Left hindlimb (tissue), 1 donor: ENCODE measurements at places on chromosomes 3 and 15.

- DNase-seq = no peak
Measured at GRCh38 chr3:177283983-177284382, 86.7 kb upstream of the TBL1XR1 start.

DNA sequence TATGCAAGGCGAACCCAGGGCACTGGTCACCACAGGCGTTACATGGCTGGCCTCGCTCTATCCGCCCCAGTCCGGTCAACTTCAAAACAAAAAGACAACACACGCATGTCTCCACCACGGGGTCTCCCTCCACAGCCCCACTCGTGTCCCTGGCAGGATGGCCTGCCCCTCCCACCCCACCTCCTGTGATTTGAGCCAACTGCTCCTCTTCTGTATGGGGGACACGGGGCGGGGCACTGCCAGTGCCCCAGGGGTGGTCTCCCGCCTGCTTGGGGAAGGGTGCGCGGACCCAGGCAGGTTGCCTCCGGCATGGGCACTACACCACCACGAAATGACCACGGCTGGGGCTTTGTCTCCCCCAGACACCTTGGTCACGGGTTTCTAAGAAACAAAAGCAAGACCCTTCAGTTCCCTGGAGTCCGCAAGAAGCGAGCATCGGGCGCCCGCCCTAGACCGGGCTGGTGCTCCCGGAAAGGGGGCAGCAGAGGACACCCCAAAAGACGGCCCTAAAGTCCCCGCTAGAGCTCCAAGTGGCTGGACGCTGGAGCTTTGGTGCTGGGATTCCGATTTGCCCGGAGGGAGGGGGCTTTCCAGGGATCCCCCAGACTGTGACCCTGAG is 219.3 kb upstream of the PRICKLE2 start:
- DNase-seq = peak; percentile 44

DNA sequence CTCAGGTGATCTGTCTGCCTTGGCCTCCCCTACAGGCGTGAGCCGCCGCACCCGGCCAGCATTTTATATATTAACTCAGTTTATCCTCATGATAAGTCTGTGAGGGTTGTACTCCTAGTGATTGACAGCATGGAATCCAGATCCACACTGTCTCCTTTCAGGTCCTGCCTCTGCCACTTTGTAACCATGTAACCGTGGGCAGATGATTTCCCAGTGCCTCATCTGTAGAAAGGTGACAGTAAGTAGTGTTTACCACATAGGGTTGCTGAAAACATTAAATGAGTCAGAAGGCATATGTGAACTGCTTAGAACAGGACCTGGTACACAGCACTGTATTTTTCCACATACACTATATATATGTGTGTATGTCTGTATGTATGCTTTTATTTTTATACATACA is 2.4 kb downstream of the FYTTD1 start:
- no peak for DNase-seq

DNA sequence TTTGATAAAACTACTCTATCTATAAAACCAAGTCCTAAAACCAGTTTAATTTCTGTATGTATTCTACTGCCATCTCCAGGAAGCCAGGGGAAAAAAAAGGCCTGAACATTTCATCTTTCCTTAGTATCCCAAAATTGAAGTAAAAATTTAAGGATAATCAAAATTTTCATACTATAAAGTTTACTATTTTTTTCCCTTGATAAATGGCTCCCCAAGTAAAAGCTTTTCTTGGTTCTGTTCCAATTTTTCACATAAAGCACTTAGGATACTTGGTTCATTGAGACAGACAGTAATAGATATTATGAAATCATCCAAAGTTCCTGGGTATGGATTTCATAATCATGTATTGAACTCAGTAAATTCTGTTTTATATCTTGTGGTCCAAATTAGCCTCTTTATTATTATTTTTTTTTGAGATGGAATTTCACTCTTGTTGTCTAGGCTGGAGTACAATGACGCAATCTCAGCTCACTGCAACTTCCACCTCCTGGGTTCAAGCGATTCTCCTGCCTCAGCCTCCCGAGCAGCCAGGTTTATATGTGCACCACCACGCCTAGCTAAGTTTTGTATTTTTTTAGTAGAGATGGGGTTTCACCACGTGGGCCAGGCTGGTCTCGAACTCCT is 34.5 kb downstream of the ICE2 start:
- no peak for DNase-seq

DNA sequence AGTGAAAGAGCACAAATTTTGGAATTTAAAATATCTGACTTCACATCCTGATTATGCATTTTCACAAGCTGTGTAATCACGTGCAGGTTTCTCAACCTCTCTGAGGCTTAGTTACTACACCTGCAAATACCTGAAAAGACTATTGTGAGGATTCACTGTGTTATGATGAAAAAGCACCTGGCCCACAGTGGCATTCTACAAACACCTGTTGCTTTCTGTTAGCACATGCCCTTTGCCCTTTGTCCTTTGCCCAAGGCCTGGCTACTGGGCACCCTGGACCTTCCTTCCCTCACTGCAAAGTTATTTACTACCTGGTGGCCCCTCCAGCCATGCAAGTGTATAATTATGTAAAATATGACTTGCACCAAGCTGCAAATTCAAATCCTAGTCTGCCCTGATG is 227.5 kb downstream of the CADPS start:
- no peak for DNase-seq

GRCh38 chr3:8839607-8840325 is 70.4 kb upstream of the OXTR start:
- DNase-seq = no peak

GRCh38 chr3:64808061-64808460 is 120.3 kb upstream of the ADAMTS9 start:
- DNase-seq = no peak

GRCh38 chr15:88648357-88649214 is 9.8 kb downstream of the ISG20 start:
- no peak for DNase-seq

- DNase-seq = no peak
Measured at GRCh38 chr3:108602249-108602934, 12.9 kb downstream of the DZIP3 start.

GRCh38 chr15:75921732-75922703 is 18.3 kb downstream of the FBXO22 start:
- DNase-seq = no peak

DNA sequence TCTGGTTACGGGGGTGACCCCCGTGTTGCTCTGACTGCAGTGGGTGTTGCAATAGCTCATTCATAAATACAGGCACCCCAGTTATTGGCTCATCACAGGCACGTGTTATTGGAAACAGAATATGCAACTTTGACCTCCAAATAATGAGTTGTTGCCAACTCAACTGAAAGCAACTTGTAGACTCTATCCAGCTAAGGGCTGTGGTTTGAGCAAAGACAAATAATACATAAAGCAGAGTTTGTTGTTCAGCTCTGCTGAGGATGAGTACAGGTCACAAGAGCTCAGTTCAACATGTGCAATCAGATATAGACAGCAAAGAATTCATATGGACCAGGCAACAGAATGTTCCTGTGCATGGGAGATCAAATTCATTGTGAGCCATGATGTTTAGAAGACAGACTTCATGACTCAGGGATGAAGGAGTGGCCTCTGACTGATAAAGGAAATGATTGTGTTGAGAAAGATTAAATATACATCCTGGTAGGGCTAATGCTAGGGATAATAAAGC is 87.6 kb upstream of the LRIG1 start:
- DNase-seq = no peak
